ENCODE measurements at places on chromosomes 1 and 21.

GRCh38 chr21:36023092-36023480, 37.2 kb downstream of the SETD4 start:
- DNase-seq, result no peak

DNA sequence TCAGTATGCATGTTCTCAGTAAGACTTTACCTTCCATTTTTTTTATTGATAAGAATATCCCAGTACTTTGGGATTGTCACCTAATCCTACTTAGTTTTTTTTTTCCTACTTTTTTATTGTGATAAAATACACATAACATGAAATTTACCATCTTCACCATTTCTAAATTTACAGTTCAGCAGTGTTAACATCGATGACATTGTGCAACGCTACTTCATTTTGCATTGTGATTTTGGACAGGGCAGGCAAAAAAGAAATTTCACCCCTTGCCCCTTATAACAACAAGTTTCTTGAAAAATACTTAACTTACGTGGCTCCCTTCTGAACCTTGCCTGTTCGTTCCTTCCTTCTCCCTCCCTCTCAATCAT, 92.4 kb downstream of the ATP1A1 start:
- DNase-seq, result no peak

GRCh38 chr1:40634901-40635655, 30.4 kb downstream of the RIMS3 start:
- DNase-seq, result no peak

GRCh38 chr21:32455548-32455947, 43.0 kb downstream of the EVA1C start:
- no peak for DNase-seq

- DNase-seq, result peak; percentile 7
These were observed 84.1 kb upstream of the NEGR1 start for GRCh38 chr1:72366466-72366865.

DNA sequence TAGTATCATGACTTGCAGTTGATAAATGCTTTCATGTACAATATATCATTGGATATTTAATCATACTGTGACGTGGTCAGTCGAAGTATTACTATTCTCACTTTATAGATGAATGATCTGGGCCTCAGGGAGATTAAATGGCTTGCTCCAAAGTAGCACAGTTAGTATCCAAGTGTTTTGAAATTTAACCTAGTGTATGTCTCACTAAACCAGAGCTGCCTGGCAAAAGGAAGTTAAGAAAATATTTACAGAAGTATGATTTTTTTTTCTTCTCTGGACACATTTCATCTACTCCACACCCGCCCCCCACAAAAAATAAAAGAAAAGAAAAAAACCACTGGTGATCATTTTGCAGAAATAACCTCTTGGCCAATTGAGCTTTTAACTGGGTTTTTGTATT, 71.9 kb upstream of the CXADR start:
- DNase-seq, result no peak

GRCh38 chr1:61175976-61176375, 93.6 kb downstream of the NFIA start:
- DNase-seq, result no peak

DNA sequence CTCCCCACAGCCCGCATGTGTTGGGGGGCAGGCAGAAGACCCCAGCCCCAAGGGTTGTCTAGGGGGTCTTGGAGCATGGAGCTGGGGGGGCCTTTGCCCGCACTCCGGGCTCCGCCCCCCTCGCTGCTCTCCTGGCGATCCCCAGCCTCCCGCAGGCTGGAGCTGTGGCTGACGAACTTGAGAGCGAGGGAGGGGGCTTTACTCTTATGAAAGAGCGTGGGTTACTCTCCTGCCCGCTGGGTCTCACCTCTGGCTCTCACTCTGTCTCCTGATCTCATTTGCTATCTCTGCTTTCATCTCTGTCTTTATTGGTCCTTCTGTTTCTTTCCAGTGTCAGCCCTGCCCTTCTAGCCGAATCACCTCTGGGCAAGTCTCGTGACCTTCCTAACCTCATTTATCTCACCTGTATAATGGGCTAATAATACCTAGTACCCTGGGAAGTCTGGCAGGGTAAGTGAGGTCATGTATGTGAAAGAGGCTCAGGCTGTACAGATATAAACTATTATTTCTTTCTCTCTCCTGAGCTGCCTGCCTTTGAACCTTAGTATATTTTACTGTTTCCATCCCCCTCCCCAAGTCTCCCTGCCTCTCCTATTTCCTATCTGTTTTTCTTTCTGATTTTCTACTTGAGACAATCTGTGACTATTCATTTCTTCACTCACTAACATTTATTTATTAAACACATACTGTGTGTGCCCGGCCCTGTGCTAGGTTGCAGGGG, 731 bp downstream of the EFNA4 start:
- DNase-seq, result no peak

GRCh38 chr1:33330906-33331305, 10.0 kb upstream of the A3GALT2 start:
- DNase-seq, result no peak

- peak; percentile 24 for DNase-seq
These were observed 276.3 kb upstream of the GREM2 start for GRCh38 chr1:240888039-240888786.

- DNase-seq, result no peak
These were observed 56.2 kb upstream of the FASLG start for GRCh38 chr1:172602706-172603105.

GRCh38 chr1:202199040-202199889, 5.7 kb downstream of the LGR6 start:
- no peak for DNase-seq

DNA sequence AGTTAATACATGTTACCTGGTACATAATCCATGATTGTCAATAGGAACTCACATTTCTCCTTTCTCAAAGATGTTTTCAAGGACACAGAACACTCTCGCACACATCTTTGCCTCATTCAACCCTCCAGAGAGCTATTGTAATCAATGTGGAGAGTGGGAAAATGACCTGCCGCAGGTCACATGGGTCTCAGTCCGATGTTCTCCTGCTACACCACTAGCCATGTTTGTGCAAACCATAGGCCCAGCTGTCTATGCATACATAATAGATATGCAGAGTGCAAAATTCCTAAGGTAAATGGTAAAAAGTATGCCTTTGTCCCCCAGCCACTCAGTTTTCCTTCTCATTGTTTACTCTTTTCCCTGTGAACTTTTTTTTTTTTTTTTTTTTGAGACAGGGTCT, 89.2 kb downstream of the ADSS2 start:
- DNase-seq, result no peak
